ENCODE measurements at places on chromosomes 13 and 19. TPM values are rescaled to one million over a fixed set of nuclear protein-coding genes. Genes with fewer than 3 reads are reported as not detected.
A peak's percentile ranks its signal among the peaks of the same experiment; 100 is the strongest.

The LILRA1 gene
- total RNA-seq: 0.51 TPM

The SYNGR4 gene
- not detected for total RNA-seq

The SWSAP1 gene
- total RNA-seq: 1.3 TPM

DNA sequence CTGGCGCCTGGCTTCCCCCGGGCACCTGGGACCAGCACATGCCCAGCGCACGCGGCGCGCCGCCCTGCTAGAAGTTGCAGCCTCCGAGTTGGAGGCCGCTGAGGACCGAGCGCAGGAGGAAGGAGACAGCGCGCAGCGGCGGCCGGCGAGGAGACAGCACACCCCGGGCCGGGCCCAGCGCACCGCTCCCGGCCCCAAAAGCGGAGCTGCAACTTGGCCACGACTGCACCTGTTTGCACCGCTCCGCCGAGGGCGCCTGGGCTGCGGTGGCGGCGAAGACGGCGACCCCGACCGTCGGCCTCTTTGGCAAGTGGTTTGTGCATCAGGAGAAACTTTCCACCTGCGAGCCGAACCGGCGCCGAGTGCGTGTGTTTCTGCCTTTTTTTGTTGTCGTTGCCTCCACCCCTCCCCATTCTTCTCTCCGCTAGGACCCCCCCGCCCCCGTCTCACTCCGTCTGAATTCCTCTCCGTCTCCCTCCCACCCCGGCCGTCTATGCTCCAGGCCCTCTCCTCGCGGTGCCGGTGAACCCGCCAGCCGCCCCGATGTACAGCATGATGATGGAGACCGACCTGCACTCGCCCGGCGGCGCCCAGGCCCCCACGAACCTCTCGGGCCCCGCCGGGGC, at the start of gene SOX1:
SOX1 (plus strand) TSS at position 34 of the 626 bp plus-strand sequence; CDS start at position 544, 510 bp downstream.
- DNase-seq: no peak

The OR7D2 gene
- not detected for total RNA-seq

DNA sequence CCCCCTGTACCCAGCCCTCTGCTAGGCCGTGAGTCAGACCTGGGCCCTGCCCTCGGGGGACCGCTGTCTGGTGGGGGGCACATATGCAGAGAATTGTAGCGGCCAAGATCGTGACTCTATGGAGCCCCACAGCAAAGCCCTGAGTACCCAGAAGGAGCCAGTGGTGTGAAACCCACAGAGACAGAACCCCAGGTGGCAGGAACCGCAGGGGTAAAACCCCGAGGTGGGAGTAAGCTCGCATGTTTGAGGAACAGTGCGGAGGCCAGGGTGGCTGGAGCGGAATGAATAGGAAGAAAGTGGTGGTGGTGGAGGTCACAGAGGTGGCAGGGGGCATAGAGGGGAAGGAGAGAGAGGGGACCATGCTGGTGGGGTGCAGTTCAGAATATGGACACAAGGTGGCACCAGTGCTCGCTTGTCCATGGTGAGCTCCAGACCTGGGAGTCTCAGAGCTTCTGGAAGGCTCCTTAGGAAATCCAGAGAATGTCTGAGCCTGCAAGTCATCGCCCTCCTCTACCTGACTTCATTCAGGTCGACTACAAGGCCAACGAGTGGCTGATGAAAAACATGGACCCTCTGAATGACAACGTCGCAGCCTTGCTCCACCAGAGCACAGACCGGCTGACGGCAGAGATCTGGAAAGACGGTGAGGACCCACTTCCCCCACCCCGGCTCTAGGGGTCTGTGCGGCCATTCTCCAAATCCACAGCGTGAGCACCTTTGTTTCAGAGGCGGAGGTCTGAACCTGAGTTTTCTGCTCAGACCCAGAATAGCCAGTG, 48.9 kb downstream of the MYH14 start:
- DNase-seq: no peak

- peak; percentile 90 for DNase-seq
Observed at GRCh38 chr19:17260842-17261325, 3.7 kb downstream of the USHBP1 start.

The SIGLEC9 gene
- total RNA-seq: 1.4 TPM

All from cardiac septum (tissue), 1 donor.